ENCODE measurements at places on chromosomes 3 and 15.
A peak's percentile ranks its signal among the peaks of the same experiment; 100 is the strongest.

DNA sequence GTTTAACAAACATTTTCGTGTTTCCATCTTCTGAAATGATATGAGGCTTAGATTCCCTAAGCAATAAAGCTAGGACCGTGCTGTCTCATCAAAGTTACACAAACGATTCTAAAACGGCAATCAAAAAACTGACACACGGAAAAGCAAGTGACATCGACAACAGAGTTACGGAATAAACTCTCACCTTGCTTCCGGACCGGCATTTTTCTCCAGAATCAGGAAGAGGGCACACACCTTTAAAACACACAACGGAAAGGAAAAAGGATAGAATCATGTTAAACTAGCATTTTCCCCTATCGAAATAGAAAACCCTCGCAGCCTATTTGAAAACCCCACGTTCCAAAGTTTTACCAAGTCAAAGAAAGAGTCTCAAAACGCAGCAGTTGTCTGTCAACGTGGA is 1.4 kb downstream of the DLG1 start:
- DNase-seq, result no peak

DNA sequence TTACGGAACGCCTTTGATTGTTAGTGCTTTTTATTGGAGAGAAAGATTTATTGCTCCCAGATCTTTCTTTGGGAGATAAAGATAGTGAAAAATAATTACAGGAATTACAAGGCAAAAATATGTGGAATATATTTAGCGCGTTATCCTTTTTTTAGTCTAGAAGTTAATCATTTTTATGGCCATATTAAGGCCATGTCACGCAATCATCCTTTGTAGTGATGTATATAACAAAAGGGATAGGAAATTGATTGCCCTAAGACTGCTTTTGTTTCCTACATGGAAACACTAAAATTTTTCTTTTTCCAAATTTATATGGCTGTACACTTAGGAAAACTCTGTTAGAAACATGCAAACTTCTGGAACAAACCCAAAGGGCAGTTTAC is 1.5 kb downstream of the TRPC1 start:
- no peak for DNase-seq

- DNase-seq, result no peak
These were observed 65.3 kb downstream of the FLNB start for GRCh38 chr3:58073301-58074108.

DNA sequence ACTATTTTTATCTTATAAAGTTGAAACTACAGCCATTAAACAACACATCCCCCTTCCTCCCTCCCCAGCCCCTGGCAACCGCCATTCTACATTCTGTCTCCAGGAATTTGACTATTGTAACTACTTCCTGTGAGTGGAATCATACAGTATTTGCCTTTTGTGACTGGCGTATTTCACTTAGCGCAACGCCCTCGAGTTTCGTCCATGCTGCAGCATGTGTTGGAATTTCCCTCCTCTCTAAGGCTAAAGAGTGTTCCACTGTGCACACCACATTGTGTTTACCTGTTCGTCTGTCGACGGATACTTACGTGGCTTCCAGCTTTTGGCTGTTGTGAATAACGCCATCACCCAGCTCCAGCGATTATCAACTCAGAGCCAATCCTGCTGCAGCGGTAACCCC is 52.0 kb upstream of the DLG1 start:
- DNase-seq, result no peak

- no peak for DNase-seq
These were observed 21.5 kb downstream of the FRMD4B start for GRCh38 chr3:69364354-69364753.

GRCh38 chr3:113214917-113215595 is 3.7 kb downstream of the BOC start:
- no peak for DNase-seq

DNA sequence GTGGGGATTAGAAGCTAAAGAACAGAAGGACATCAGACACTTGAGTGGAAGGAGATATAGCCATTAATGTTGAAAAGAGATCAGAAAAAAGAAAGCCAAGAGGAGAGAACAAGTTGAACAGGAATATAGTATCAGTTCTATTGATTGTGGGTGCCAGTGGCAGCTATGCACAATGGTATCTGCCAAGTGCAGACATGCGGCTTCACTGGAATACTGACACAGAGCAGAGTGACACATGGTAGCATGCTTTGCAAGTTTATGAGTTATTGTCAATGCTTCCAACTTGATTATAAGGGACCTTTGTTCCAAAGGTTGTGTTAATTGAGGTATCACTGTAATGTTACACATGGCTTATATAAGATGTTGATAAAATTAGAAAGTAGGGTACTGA is 42.0 kb upstream of the TP63 start:
- no peak for DNase-seq

DNA sequence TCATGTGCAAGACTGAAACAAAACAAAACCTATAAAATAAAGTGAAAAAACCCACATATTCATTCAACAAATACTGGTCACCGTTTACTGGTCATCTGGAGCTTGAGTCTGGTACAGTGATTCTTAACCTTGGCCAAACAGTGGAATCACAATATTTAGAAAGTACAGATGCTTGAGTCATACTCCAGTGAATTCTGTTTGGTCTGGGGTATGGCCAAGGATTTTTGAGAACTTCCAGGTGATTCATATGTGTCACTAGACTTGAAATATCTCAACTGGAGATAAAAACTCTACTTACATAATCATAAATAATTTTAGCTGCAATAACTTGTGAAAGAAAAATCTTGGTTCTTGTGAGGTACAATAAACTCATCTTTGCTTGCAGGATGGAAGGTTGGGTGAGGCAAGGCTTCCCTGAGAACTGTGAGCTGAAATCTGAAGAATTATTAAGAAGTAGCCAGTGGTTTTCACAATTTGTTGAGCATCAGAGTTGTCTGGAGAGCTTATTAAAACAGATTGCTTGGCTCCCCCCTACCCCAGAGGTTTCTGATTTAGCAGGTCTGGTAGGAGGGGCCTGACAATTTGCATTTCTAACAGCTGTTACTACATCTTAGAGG is 9.6 kb downstream of the NEK11 start:
- no peak for DNase-seq

- DNase-seq, result no peak
These were observed 69.7 kb downstream of the XXYLT1 start for GRCh38 chr3:195201295-195201694.

GRCh38 chr3:176513604-176514003 is 683.7 kb downstream of the TBL1XR1 start:
- peak; percentile 51 for DNase-seq

- peak; percentile 49 for DNase-seq
These were observed 33.9 kb upstream of the ACAN start for GRCh38 chr15:88769161-88769971.

- DNase-seq, result no peak
These were observed 589.2 kb downstream of the ROBO1 start for GRCh38 chr3:79178471-79179180.

DNA sequence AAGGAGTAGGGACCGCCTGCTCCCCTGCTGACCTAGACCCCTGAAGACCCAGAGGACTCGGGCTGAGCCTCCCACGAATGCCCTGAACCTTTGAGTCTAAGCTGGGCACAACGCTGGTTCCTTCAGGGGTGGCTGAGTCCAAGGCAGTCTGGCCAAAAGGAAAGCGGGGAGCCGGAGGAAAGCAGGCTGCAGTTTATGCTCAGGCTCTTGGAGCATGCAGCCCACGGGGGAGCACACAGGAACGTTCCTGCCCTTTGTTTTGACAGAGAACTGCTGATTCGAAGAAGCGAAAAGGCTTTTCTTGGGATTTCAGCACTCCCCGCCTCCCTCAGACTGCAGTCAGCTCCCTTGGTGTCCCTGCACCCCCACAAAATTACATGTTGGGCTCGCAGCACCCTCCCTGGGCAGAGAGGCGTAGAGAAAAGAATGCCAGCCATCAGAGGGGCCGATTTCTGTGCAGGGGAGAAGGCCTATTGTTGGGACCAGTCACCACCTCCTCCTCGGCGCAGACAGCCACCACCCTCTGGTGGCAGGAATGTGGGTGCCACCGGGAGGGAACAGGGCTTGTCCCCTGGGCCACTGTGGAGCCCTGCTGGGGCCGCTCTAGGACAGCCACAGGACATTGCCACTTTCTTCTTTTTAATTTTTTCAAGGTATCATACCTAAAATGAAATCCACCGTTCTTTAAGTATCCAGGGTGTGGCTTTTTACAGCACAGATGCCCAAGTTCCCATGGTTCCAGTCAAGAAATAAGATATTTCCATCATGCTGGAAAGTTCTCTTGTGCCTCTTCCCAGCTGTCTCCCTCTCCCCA is 72.2 kb downstream of the SMAD6 start:
- peak; percentile 92 for DNase-seq

DNA sequence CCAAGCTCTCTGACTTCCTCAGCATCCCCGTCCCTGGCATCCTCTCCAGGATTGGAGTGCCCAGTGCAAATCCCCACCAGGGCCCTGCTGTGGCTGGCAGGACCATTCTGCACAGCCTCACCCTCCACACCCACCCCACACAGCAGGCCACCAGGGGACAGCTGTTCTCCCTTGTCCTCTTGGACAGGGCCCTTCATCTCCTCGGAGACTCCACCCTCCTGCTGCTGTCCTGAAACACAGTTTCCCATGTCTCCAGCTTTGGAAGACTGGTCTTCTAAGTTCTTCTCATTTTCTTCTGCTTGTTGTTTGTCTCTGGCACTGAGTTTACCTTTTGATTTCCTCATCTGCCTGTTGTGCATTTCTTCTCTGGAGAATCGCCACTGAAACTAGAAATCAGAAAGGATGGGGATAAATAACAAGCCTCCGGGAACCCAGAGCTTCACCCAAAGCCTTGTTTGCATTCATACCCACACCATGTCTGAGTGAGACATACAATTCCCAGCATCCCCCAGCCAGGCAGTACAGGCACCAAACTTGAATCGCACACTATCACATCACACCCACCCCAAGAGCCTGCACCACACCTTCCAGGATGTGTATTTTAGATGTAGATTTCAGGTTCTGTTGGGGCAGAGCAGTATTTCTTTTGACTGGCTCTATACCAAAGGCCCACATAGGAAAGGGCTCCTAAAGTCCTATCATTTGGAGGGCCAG is 52.0 kb downstream of the OXNAD1 start:
- DNase-seq, result no peak

GRCh38 chr3:127328421-127328820 is 40.6 kb upstream of the PRR20G start:
- no peak for DNase-seq

- no peak for DNase-seq
These were observed 203.0 kb downstream of the ABHD5 start for GRCh38 chr3:43893727-43894126.

DNA sequence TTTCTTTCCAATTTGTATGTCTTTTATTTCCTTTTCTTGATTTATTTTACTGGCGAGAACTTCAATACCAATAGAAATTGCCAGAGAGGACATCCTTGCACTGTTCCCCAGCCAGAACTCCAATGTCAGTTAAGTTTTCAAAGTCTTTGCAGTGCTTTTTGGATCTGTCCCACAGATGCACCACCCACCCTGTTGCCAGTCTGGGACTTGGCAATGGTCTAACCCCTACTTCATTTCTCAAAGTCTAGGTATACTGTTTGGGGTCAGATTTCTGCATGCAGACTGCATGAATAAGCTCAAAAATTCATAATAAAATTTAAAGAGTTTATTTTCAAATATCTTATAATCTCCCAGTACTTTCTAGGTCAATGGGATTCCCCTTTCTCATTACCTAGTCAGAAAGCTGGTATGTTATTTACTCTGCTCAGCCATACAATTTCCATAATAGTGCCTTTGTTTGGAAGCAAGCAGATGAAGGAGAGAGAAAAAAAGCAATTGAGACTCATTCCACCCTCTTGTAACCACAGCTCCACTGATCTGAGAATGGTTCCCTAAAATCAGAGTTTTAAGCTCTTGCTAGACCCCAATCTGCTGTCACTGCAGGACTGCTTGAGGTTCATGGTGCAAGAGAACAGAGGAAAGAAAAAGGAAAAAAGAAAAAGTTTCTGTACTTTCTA is 125.9 kb upstream of the PLXND1 start:
- DNase-seq, result no peak

DNA sequence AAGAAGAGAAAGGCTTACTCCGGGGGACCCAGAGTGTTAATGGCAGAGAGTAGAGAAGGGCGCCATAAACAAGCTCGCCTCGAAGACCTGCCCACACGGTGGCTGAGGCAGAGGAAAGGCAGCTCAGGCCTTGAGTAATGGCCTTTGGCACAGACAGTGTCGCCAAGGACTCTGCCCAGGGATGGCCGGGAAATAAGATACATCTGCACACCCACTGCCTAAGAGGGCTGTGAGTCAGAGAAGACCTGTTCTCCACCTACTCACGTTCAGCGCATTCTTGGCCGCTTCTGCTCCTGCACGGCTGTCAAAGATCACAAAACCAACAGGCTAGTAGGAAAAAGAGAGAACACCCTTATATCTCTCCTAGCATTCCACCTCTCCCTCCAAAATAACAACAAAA is 26.2 kb downstream of the RBPMS2 start:
- DNase-seq, result no peak

GRCh38 chr3:48716508-48716981 is 476 bp downstream of the IP6K2 start:
- DNase-seq, result peak; percentile 21

- no peak for DNase-seq
These were observed 8.4 kb upstream of the ANP32A start for GRCh38 chr15:68829068-68829467.

DNA sequence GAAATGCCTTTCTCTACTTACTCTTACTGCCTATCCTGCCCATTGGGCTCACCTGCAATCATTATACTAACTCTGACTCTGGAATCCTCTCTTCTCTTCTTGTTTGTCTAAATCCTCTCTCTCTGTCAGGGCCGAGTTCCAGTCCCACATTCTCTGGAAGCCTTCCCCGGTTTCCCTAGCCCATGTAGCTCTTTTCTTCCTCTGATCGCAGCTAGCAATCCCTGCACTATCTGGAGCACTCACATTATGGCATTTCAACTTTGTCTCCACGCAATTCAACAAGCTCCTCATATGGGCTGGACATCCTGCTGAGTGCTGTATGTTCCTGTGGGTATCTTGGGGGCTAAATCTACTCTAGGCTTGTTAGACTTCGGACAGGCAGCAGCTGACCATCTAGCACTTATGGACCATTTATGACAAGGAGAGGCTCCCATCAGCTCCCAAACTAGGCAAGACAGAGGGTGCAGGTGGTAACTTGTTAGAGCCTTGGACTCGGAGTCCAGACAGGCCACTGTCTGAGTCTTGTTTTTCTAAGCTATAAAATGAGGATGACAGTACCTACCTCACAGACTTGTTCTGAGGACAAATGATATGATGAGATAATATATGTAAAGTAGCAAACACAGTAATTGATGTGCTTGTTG is 58.3 kb downstream of the EPHB3 start:
- DNase-seq, result no peak

DNA sequence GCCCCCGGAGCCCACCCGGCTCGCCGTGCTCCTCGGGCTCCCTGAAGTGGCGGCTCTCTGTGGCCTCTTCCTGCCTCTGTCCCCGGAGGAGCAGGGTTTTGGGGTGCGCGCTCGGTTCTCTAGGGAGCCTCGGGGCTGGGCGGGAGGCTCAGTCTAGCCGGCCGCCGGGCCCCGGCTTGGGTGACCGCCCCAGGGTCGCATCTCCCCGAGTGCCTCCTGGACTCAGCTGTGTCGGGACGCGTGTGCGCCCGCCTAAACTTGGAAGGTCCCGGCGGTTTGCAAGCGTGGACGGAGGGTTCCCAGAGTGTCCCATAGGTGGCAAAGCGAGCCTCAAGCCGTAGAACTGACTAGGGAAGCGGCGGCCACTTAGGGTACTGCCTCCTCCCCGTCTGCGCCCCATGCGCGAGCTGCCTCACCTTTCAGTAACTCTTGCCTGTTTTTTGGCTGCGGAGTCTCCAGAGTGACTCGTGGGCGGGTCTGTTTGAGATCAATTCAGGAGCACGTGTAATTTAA is 601 bp downstream of the ACTL6A start:
- DNase-seq, result peak; percentile 70
